Pulmonary artery endothelial cell (primary cell): ENCODE measurements at places on chromosomes 7 and 10. TPM values are rescaled to one million over a fixed set of nuclear protein-coding genes. Genes with fewer than 3 reads are reported as not detected.

LRIT1 gene
- not detected in 2 replicates for total RNA-seq

GBX1 gene
- total RNA-seq = not detected in 2 replicates

- DNase-seq = no peak
Observed at GRCh38 chr10:132850896-132851295, 64.9 kb upstream of the NKX6-2 start.

GRCh38 chr7:99221866-99222265 is 14.0 kb upstream of the KPNA7 start:
- no peak for DNase-seq

DNA sequence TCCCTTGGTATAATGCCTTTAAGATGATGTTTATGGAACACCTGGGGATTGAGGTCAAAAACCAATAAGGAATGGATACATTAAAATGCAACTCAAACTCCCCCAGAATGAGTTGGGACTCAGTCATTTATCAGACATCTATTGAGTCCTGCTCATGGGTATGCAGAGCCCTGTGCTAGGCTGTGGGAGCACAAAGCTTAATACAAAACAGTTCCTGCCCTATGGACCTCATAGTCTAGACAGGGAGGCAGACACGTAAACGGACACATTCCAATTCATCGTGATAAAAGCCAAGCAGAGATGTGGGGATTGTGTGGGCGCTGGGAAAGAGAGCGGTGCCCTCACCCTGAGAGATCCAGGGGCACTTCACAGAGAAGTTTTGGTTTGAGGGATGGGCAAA is 181.7 kb downstream of the PTEN start:
- no peak for DNase-seq

DNA sequence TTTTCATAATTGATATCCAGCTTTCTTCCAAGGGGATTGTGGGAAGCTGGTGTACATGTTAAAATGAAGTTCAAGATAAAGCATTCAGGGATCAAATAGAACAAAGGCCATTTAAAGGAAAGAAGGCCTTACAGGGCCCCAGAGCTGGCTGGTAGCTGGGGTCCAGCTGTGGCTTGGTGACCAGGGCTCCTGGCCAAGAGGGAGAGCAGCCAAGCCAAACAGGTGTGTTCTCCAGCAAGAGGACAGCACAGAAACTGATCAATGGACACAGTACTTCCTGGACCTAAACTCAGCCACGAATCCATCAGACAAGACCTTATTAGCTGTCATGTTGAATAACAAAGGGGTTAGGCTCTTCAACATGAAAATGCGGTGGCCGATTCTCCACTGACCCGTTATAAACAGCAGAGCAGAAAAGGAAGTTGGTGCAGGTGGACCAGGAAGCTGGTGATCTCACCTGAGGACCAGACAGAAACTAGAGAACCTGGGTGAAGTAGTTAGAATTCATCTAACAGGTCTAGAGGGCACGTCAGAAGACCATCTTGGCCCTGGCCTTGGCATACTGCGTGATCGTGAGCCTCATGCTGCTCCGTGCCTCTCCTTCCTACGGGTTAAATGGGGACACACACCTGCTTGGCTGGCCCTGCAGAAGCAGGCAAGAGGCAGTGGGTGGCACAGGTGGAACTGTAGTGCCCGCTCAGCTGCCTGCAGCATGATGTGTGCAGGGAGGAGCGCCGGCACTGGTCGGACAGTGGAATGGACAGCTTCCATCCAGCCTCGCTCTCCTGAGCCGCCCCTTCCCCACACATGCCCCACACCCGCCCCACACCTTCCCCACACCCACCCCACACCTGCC is 53.8 kb downstream of the PARP12 start:
- no peak for DNase-seq

- DNase-seq = no peak
Observed at GRCh38 chr10:20132816-20133215, 316.6 kb downstream of the PLXDC2 start.

DNA sequence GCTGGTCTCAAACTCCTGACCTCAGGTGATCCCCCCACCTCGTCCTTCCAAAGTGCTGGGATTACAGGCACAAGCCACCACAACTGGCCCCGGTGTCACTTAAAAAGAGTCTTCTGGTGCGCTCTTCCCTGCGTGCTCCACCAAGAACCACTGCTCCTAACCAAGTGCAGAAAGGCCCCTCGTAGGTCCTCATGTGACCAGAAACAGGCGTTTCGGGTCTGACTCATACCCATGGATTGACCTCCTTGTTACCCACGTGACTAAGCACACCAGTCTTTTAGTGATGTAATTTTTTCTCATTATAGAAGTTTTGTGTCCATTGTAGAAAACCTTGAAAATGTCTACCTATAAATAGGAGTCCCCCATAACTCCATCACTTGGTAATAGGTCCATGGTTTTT is 13.9 kb downstream of the FKBP6 start:
- DNase-seq = no peak
